GM12878 (cell line): ENCODE measurements at places on chromosomes 11 and 22.
A peak's percentile ranks its signal among the peaks of the same experiment; 100 is the strongest.

GRCh38 chr22:38569181-38569971, 607 bp downstream of the DMC1 start:
- H3K27me3 ChIP-seq: no peaks in the 10 kb centered on the region
- peaks cover 7% of the 10 kb centered on the region; the same call in 1 of the 2 replicates for H3K4me1 ChIP-seq
- H3K36me3 ChIP-seq: no peaks in the 10 kb centered on the region
- H3K27ac ChIP-seq: peak overlapping the region; percentile 55

DNA sequence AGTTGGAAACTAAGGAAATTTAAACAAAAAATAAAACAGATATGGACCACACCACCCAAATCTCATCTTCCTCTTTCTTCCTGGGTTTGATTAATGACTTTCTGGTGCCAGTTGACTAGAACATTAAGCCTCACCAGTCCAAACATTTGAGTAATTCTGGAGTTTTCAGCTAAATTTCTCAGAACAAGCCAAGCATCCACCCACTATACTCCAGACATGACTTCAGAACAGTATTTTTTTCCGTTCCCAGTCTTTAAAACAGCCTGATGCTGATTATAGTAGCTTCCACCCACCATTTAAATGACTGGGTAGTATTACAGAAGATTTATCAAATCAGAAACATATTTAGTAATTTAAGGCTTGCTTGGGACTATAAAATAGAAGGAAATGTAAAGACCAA, 230.9 kb upstream of the UBASH3B start:
- H3K4me3 ChIP-seq: no peak overlapping the region
- no peaks in the 10 kb centered on the region; the same call in 1 of the 2 replicates for H3K27me3 ChIP-seq
- no peak for DNase-seq
- no peaks in the 10 kb centered on the region for H3K36me3 ChIP-seq
- H3K4me1 ChIP-seq: no peaks in the 10 kb centered on the region

DNA sequence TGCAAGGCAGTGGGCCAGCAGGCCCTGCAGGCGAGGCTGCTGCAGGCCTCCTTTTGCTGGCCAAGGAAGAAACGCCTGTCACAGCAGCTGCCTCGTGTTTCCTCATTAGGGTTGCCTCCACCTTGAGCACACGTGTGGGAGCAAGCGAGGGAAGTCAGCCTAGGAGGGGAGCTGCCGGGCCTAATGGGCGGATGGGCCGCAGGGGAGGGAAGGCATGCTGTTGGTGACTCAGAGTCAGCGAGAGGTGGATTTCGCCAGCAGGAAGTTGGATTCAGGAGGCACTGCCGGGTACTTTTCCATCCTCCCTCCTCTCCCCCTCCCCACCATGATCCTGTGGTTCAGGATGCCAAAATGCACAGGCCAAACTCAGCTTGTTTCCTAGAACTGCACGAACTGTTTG, 498.7 kb downstream of the METTL15 start:
- no peaks in the 10 kb centered on the region for H3K36me3 ChIP-seq
- no peaks in the 10 kb centered on the region for H3K4me1 ChIP-seq
- H3K27me3 ChIP-seq: no peaks in the 10 kb centered on the region
- no peak overlapping the region for H3K4me3 ChIP-seq
- no peak overlapping the region for H3K27ac ChIP-seq

GRCh38 chr22:35552196-35552842, 11.7 kb downstream of the RASD2 start:
- H3K36me3 ChIP-seq: no peaks in the 10 kb centered on the region
- peaks cover 4% of the 10 kb centered on the region for H3K4me1 ChIP-seq
- no peak overlapping the region for H3K27ac ChIP-seq

GRCh38 chr11:59891781-59892181, 13.2 kb downstream of the OOSP3 start:
- no peaks in the 10 kb centered on the region for H3K36me3 ChIP-seq
- DNase-seq: no peak
- H3K27me3 ChIP-seq: no peaks in the 10 kb centered on the region
- H3K4me3 ChIP-seq: no peak overlapping the region

GRCh38 chr11:46616551-46617133, 385 bp downstream of the HARBI1 start:
- peak overlapping the region; percentile 99 for H3K27ac ChIP-seq
- peaks cover 7% of the 10 kb centered on the region; the same call in 1 of the 2 replicates for H3K4me1 ChIP-seq
- DNase-seq: no peak
- peak overlapping the region; percentile 82 for H3K4me3 ChIP-seq
- no peaks in the 10 kb centered on the region for H3K36me3 ChIP-seq
- H3K27me3 ChIP-seq: no peaks in the 10 kb centered on the region

DNA sequence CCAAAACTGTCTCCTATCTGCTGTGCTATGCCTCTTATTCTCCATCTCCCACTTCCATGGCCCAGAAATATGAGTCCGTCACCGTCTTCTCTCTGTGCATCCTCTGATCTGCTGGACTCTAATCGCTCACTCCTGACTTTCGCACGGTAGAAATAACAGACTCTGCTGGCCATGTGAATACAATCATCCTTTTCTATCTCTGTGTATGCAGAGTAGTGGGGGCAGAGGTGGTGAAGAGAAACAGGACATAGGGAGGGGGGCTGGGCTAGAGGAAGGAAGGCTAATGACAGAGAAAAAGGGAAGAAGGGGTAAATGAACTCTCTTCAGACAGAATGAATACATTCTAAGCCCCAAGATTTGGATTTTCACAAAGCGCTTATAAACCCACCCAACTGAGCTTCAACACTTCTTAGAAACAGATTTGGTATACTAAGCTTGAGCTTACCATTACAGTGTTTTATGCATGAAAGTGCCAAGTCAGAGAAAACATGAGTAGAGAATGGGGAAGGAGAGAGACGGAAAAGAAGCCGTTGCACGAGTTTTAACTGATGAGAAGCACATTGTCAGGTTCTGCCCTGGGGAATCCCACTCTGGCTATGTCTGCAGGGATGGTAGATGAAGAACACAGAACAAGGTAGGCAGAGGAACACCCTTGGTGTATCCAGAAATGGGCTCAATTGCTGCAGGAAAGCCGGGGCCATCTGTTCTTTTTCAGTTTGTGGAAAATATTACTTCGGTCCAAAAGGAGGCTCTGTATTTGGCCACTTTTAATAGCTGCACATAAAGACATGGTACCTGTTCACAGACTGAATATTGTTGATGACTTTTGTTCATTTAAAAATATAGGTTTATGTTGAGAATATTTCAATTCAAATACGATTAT, 324.7 kb downstream of the ETS1 start:
- H3K36me3 ChIP-seq: no peaks in the 10 kb centered on the region
- H3K27ac ChIP-seq: no peak overlapping the region
- no peak for DNase-seq

GRCh38 chr11:103703954-103704353, 332.5 kb upstream of the DDI1 start:
- H3K27me3 ChIP-seq: no peaks in the 10 kb centered on the region
- no peak overlapping the region for H3K4me3 ChIP-seq
- H3K36me3 ChIP-seq: no peaks in the 10 kb centered on the region
- no peaks in the 10 kb centered on the region for H3K4me1 ChIP-seq
- no peak for DNase-seq

DNA sequence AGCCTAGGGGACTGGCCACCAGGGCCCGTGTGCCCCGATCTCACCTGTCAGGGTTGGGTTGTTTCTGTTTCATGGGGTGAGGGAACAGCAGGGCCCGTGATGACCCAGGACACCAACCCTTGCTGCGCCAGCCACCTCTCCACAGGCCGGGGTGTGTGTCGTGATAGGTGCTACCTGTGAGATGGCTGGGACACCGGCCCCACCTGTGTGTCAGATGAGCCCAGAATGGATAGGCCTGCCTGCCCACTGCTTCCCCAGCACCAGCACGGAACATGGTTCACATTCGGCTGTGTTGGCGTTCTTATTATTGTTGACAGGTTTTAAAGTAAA, 7.1 kb downstream of the CLDN5 start:
- H3K27ac ChIP-seq: no peak overlapping the region
- H3K4me3 ChIP-seq: no peak overlapping the region
- peaks cover 6% of the 10 kb centered on the region; the same call in 1 of the 2 replicates for H3K36me3 ChIP-seq
- H3K4me1 ChIP-seq: no peaks in the 10 kb centered on the region
- DNase-seq: no peak
- H3K27me3 ChIP-seq: no peaks in the 10 kb centered on the region

DNA sequence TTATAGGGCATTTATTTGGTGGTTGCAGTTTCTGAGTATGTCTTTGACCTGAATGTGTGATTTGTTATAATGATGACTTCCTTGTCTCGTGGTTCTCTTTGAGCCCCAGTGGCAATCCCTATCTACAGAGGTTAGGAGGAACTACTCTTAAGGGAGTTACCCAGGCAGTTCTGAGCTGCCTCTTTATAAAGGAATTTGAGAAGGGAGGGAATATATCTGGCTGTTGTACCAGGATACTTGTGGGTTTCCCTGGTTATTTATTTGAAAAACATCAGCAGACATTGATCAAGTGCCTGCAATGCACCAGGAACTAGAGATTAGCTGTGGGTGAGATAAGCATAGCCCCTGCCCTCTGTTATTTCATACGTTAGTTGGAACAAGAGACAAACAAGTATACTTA, 243.5 kb upstream of the ARHGAP20 start:
- peaks cover 3% of the 10 kb centered on the region for H3K4me1 ChIP-seq
- no peak overlapping the region for H3K4me3 ChIP-seq
- H3K27ac ChIP-seq: no peak overlapping the region
- no peak for DNase-seq
